Fibroblast of mammary gland (primary cell): ENCODE measurements at places on chromosomes 2 and 18.

- DNase-seq, result peak; percentile 80
Observed at GRCh38 chr2:180753809-180754761, 226.3 kb upstream of the UBE2E3 start.

DNA sequence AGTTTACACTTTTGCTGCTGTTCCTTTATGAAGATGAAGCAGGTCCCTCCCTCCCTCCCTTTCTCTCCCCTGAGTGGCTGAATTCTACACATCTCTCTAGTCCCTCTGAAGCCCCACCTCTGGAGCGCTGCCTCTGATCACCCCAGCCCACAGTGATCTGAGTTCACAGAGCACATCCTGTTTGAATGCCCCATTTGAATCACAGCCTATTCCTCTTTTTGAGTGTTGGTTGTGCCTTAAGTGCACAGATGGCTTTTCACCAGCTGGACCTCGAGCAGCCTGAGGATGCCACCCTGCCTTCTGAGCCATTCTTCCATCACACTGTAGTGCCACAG, 87.1 kb downstream of the ITGB1BP1 start:
- DNase-seq, result peak; percentile 67

GRCh38 chr2:199147216-199147615, 310.5 kb downstream of the SATB2 start:
- DNase-seq, result peak; percentile 85

DNA sequence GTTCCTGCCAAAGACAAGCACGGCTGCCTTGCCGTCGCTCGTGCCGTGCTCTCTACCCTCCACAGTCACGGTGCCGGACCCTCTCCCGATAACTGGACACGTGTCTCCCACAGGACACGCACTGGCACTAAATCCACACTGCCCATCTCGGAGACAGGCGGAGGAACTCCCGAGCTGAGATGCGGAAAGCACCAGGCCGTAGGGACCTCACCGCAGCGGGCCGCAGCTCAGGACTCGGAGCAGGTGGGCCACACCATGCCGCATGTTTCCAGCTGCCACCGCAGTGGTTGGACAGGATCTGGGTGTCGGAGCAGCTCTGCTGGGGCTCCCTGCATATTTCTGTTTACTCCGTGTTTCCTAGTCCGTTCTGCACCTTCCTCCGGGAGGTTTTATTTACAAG, 127.2 kb downstream of the TPO start:
- DNase-seq, result no peak

- no peak for DNase-seq
Observed at GRCh38 chr2:26612522-26613240, 28.5 kb downstream of the CIB4 start.

GRCh38 chr2:234133004-234133403, 82.5 kb downstream of the SPP2 start:
- DNase-seq, result peak; percentile 39

GRCh38 chr2:33166287-33166881, 219.6 kb downstream of the LTBP1 start:
- peak; percentile 70 for DNase-seq

DNA sequence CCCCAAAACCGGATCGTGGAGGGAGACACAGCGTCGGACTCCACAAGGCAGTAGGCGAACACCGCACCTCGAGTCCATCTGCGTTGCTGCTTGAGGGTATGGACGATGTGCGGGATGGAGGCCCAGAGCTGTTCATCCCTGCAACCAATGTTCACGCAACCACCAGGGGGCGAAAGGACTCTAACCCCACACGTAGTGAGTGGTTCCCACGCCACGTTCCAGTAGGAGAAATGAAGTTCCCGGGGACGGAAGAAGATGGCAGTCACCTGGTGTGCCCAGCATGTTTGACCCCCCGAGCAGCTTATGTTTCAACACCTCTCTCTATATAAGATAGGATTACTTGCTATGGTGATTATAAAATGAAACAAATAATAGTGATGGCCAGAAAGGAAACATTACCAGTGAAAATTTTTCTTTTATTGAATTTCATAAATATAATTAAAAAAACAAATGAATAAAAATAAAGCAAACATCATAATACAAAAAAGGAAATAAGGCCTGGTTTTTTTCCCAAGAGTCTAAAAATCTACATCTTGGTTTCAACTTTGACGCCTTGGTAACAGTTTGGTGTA, 184.3 kb downstream of the SH3BP4 start:
- peak; percentile 82 for DNase-seq

DNA sequence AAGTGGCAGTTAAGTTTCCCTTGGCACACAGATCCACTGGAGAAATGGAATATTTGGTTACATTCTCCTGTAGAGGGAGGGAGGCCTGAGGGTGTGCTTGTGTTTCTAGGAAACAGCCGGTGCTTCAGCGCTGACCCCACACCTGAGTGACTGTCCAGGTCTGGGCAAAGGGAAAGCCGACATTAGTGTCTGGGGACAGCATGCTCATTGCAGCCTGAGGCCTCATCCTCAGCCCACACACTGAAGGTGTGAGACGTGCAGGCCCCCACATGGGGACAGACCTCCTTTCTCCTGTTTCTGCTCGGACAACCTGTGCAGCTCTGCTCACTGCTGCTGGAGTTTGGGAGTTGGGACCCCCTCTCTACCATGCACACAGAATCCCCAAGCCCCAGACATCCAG, 178.3 kb downstream of the ACKR3 start:
- DNase-seq, result no peak
